Activated T-helper 1 cell treated with anti-CD3 and anti-CD28 coated beads, Interleukin-2, amount 50 U/mL, for 16 hours (primary cell): ENCODE measurements at places on chromosomes 3 and 15.

DNA sequence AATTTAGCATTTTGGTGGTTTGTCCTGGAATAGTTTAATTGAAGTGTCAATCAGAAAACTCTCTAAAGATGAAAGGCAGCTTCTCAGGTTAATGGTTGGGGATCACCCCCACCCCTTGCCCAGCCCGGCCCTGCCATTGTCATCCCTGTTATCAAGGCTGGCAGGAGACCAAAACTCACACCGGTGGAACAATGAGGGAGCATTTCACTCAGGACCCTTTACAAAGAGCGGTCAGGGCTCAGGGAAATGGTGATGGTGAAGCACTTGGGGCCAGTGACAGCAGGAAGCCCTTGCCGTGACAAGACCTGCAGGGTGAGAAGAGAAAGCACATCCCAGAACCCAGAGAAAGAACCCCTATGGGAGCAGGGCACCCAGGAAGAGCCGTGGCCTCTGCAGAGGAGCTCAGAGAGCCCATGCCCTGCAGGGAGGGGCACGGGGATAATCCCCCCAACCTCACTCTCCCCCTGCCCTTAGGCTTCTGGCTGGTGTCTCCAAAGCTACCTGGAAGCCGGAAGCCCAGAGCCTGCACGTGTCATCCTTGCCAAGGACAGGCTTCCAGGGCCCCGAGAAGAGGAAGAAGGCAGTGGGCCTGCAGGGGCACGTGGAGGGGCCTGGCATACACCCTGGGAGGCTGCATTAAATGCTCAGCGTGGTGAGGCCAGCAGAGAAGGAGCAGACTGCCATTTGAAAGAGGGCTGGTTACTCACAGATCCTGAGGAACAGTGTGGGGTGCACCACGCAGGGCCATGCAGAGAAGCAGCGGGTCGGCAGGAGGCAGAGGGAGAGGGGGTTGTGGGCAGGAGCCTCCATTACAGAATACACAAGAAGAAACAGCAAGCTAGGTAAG lies 80.6 kb upstream of the PRR20G start:
- no peak for DNase-seq

DNA sequence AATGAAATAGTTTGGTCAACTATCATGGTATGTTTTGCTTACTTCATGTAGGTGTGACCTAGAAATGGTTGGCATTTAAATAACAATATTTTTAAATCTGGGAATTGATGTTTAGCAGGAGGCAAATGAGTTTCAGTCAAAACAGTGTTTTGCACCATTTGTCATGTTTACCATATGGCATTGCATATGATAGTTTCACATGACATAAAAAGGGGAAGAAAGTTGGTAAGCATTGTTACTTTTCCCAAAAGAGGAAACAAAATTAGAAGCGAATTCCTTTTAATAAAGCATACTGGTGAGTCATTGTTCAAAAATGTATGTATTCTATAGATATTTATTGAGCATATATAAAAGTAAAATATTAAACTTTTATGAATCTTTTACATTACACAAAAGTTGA lies 2.3 kb downstream of the RNF13 start:
- no peak for DNase-seq

GRCh38 chr3:25074149-25074548 lies 353.9 kb upstream of the RARB start:
- DNase-seq = no peak

DNA sequence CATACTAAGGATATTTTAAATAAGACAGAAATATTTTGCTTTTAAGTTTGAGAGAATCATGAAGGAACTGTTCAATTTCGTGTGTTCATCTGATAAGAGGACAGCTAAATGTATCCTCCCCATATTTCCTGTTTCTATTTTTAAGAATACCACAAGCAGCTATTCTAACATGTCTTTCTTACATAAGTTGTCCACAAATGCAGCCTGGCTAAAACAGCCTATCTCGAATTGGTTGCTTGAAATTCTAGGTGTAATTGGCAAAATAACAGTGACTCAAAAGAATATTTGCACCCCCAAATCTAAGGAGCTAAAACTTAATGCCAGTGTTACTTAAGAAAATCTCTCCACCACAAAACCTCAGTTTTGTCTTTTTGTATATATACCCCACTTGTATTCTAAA lies 35.0 kb downstream of the BTLA start:
- DNase-seq = no peak

- DNase-seq = no peak
Observed at GRCh38 chr15:55589287-55589686, 1.1 kb upstream of the PYGO1 start.

- DNase-seq = no peak
Observed at GRCh38 chr15:74129586-74130154, 716 bp upstream of the ISLR2 start.

DNA sequence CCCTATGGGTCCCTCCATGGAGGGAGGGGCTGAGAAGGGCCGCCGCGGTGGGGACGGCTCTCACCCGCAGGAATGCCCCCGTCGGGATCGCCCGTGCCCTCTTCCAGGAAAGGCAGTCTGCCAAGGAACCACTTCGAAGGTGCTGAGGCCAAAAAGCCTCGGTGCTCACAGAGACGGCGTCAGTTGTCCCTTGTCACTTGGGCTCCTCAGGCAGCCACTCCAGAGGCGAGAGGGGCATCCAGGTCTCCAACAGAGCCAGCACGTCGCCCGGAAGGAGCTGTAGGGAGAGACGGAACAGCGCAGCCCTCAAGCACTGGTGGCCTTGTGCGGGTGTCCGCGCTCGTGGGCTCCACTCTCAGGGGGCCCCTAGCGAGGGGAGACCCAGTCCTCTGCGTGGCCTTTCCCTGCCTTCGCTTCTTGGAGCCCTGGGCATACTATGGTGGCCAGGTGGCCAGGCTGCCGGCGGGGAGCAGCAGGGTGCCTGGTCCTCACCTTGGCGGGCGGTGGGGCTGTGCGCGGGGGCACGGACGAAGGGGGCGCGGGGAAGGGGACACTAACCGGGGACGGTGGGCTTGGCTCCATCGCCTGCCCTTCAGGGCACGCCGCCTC lies 994 bp downstream of the MESP1 start:
- DNase-seq = no peak

DNA sequence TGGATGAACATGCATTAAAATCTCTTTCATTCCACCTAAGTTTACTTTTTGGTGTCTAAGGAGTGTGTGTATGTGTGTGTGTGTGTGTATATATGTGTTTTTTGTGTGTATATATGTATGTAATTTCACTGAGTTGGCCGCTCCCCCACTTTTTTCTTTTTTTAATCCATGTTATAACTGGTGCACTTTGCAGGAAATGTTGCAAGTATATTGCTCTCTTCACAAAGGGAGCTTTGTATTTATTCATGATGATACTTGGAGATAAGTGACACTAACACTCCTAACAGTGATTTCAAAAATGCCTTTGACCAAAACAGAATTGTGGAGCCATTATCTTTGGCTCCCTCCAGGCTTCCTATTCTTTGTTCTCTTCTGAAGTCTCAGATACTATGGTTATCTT lies 95.8 kb downstream of the FNDC3B start:
- DNase-seq = no peak

DNA sequence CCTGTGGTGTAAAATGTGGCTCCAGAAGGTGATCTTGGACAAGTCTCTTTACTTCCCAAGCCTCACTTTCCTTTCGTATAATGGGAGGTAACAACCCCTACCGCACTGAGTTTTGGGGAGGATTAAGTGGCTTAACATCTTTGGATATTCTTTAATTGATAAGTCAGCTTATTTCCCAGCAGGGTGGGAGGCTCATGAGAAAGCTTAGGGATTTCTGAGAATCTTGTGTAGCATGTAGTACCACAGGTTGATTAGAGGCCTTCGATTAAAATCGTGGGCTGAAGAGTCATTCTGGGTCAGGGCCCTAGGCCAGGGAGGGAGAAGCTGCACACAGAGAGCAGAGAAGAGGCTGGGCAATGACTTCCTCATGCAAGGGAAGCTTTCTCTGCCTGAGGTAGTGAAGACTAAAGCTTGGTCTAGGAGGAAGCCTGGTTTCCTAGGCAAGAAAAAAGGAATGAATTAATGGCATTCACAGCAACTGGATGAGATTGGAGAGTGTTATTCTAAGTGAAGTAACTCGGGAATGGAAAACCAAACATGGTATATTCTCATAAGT lies 1.5 kb upstream of the NMNAT3 start:
- no peak for DNase-seq

DNA sequence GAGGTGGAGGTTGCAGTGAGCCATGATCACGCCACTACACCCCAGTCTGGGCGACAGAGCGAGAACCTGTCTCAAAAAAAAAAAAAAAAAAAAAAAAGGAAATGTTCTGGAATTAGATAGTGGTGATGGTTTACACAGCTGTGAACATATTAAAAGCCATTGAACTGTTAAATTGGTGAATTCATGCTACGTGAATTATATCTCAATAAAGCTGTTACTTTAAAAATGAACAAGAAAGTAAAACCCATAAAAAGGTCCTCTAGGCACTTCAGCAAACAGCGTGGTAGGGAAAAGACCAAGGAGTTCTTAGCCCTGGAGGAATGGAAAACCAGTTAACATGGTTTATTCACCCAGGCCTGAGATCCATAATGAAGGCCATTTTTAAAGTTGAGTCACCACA lies 180.1 kb downstream of the ATG7 start:
- DNase-seq = no peak
